ENCODE measurements at places on chromosomes 6 and 20.
A peak's percentile ranks its signal among the peaks of the same experiment; 100 is the strongest.

DNA sequence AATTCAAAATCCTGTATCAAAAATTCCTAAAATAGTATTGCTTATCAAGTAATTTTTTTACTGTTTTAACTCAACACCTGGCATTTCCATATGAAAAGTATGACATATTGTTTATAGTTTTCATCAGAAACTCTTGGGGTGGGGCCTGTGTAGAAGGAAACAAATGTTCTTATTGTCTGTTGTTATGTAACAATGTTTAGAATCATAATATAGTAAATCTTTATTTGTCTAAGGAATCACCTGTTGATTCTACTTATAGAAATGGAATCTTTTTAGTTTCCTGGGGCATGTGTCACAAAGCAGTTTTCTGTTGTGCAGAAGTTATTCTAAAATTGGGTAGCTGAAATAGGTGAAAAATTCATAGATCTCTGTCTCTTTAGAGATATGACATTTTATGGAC, 4.9 kb downstream of the ARMC2 start:
- DNase-seq, result no peak

DNA sequence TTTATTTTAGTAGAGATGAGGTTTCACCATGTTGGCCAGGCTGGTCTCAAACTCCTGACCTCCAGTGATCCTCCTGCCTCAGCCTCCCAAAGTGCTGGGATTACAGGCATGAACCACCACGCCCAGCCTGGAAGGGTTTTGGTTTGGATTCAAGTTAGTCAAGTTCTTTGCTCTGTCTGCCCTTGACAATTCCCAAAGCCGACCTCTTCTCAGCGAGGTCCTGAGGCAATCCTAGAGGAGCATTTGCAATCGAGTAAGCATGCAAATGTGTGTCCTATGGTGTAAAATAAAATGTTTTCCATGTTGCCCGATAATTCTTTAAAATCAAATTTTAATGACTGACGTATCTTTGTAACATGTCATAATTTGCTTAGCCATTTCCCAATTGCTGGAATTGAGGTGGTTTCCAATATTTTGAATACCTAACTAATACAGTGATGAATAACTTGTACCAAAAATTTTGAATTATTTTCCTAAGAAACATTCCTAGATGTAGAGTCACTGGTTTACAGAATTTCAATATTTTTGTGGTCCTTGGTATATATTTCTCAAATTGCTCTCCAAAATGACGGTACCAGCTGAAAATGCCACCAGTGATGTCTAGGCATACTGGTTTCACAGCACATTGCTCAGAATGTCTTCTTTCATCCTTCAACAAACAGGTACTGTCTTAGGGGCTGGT, 38.7 kb downstream of the GTF2H5 start:
- DNase-seq, result no peak

DNA sequence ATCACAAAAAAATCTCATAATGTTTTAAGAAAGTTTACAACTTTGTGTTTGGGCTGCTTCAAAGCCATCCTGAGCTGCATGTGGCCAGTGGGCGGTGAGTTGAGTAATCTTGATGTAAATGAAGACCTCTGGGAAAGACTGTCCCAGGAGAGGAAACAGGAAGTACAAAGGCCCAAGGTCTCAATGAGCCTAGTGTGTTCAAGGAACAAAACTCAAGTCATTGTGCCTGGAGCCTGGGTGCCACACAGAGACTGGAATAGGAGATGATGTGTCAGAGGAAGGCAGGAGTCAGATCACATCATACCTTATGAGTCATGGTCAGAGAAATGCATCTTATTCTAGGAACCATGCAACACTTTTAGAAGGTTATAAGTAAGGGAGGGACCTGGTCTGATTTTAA, 51.5 kb downstream of the COL19A1 start:
- DNase-seq, result no peak

GRCh38 chr6:16477367-16478149, 239.2 kb downstream of the GMPR start:
- no peak for DNase-seq

DNA sequence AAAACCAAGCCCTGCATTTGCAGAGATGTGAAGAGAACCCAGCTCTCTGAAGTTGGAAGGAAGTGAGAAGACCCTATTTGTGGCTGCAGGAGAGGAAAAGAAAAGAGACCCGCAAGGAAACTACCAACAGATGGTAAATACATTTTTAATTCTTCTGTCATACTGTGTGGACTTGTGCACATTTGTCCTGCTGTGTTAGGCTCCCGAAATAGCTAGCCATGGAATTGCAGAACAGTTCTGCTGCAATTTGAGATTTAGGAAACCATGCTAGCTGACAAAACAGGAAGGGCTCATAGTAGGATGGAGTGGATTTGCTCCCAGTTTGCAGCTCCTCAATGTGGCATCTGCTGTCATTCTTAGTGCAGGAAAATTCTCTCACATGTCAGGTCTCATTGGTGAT, 12.1 kb upstream of the ATXN1 start:
- DNase-seq, result no peak

DNA sequence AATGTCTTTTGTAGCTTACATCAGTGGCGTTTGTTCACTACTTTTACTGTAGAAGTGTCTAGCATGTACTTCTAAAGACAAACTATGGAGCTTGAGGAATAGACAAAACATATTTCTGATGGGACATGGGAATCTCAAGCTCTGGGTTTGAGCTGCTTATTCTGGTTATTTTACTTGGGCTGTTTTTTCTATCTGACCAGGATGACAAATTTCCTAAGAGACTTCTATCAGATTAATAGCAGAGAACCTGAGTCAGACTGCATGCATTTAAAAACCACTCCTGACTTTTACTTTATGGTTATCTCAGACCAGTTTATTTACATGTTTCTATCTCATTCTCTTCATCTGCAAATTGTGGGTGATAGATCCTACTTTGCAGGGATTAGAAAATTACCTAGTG, 1282.3 kb upstream of the GJE1 start:
- DNase-seq, result no peak

GRCh38 chr20:5945963-5946362, 4.4 kb downstream of the TRMT6 start:
- no peak for DNase-seq

DNA sequence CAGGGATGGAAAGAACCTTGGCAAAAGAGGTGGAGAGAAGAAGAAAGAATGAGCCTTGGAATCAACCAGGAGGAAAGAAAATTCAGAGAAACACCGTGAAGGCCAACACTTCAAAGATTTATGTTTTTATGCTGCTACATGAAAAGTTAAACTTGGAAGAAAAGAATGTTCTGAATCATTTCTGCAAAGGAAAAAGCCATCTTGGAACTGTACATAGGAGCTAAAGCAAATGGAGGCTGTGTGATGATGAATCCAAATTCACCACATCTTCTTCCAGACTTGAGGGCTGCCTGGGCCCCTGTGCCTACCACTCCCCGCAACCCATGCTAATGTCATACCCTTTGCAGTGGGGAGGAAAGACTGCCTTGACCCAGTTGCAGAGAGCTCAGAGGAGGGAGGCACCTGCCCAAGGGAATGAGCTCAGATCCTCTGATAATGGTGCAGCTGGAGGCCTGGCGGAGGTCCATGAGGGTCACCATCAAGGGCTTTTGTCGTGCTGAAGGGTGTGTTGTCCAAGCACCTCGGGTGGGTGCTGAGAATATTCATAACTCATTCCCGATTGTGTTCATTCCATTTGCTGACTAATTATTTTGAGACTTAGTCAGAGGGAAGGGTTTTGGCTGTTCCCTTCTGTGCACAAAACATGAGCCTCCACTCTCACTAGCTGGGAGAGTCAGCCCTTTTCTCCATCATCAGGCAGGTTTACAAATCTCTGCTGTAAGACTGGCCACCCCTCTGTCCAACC, 245.8 kb upstream of the JAG1 start:
- peak; percentile 87 for DNase-seq

GRCh38 chr6:150208611-150209352, 65.9 kb downstream of the PPP1R14C start:
- peak; percentile 58 for DNase-seq

DNA sequence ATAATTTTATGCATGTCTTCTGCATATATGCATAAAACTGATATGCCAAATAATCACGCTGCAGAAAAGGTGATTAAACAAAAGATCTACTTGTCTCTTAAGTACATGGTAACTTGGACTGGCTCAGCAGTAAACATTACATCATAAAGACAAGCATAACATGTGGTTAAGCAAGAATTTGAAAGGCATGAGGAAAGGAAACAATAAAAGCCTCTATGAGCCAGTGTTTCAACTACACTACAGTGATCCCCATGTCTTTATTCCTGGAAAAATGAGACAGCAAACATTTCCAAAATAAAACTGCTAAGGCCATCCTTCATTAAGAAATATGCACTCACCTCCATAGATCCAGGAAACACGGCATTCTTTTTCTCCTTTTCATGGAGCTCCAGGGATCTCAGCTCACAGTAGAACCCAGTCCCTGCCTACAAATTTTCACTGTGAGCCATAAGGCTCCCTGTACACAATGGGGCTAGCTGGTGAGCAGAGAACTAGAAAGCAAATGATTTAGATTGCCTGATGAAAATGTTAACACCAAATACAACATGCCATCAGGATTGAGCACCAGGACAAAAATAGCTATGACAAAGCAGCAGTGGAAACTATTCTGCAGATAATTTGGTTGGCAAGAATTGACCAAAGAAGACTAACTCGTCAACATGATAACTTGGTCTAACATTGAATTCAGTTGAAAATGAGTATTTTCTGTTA, 156.1 kb downstream of the COL21A1 start:
- DNase-seq, result no peak

GRCh38 chr6:168450917-168451316, 9.9 kb downstream of the SMOC2 start:
- no peak for DNase-seq

DNA sequence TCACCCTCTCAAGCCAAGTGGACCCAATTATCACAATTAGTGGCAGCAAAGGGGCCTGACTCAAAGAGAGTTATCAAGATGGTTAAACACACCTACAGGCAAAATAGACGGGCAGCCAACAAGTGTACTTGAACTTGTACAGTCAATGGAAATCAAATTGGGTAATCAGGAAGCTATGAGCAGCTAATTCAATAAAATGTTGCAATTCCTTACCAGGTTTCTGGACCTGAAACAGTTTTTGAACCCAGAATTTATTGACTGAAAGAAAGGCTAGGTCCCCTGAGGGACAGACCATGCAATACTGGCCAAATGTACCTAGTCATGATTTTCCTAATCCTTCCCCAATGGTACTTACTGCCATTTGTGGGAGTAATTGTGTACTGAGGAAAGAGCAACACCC, 679.8 kb downstream of the EPM2A start:
- DNase-seq, result no peak

DNA sequence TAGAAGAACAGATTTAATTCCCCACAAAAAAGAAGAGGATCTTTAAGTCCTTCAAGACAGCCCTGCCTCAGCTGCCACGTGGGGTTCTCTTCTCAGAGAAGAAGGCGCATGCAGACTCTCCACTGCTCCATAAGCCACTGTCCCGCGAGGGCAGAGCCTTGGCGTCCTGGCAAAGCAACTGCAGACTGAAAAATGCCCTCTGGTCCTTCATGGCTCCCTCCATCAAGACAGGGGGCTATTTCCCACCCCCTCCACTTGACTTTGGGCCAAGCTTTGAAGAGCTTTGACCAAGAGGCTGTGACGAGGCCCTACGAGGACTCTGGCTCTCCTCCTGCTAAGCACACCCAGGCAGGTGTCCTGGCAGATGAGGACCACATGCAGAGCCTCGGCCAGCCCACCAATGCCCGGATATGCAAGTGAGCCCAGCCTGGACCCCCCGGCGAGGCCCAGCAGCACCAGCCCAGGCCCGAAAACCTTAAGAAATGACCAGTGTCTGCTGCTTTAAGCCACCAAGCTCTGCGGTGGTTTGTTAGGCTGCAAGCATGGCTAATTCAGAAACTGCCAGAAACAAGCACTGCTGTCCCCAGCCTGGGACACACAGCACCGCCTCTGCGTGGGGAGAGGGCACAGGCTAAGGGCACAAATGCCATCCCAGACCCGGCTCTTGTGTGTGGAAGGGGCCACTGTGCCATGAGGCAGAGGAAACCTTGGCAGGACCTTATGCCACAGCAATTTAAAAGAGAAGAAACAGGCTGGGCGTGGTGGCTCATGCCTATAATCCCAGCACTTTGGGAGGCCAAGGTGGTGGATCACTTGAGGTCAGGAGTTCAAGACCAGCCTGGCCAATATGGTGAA, 16.1 kb downstream of the GMEB2 start:
- no peak for DNase-seq

GRCh38 chr6:167221400-167222201, 63.8 kb upstream of the GPR31 start:
- peak; percentile 79 for DNase-seq

DNA sequence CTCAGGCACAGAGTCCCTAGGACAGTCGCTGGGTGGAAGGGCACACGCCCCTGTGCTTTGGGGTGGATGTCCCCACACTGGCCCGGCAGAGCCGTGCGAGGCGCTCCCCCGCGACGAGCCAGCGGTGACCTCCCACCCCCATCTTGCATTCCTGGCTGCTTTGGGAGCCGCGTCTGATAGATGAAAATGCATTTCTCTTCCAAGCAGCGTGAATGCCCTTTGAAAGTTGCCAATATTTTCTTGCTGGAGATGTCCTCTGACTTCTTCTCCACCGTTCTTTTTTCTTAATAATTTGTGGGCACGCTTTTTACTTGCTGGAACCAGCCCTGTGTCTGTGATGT, 29.9 kb downstream of the COL20A1 start:
- no peak for DNase-seq

DNA sequence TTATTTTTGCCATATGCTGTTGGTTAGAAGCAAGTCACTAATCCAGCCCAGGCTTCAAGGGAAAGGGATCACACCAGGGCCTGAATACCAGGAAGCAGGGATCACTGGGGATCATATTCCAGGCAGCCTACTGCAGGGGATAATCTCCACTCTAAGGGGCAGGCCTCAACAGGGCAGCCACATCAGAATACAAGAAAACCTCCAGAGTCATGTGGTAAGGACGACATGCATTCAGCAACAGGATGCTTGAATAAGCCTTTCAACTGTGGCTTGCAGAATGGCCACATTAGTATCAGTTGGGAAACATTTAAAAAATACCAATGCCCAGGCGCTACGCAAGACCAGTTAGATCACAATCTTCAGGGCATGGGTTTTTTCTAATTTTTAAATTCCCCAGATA, 109.1 kb downstream of the LY86 start:
- no peak for DNase-seq

- DNase-seq, result no peak
These were observed 26.3 kb downstream of the FAM50B start for GRCh38 chr6:3875486-3875885.

DNA sequence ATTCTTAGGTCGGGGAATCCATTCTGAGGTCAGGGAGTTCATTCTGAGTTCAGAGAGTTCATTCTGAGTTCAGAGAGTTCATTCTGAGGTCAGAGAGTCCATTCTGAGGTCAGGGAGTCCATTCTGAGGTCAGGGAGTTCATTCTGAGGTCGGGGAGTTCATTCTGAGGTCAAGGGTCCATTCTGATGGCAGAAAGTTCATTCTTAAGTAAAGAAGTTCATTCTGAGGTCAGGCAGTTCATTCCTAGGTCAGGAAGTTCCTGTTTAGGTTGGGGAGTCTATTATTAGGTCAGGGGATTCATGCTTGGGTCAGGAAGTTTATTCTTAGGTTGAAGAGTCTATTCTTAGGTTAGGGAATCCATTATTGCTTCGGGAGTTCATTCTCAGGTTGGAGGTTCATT, 16.5 kb upstream of the NXT1 start:
- no peak for DNase-seq

- DNase-seq, result no peak
These were observed 2.9 kb downstream of the SLC2A4RG start for GRCh38 chr20:63742381-63743024.

GRCh38 chr6:71383901-71384489, 95.4 kb downstream of the OGFRL1 start:
- no peak for DNase-seq
